Astrocyte of the cerebellum (primary cell): ENCODE measurements at places on chromosomes 2 and 18.

DNA sequence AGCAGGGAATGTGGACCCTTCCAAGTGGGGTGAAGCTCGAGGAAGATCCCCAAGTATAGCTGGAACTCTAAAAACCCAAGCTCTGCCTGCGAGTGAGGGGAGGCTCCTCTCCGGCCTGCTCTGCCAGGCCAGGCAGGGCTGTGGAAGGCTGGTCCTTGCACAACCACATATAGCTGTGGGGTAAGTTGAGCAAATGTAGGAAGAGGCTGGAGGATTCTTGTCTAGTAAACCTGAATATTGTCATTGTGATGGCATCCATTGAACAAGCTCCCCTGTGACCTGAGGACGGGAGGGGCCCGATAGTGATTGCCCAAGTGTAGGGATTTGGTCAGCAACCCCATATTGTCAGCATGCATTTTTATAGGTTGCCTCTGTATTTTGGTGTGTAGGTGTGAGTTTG lies 103.0 kb downstream of the ACKR3 start:
- DNase-seq: no peak

- DNase-seq: no peak
These were observed 57.5 kb upstream of the MSTN start for GRCh38 chr2:190119923-190120590.

DNA sequence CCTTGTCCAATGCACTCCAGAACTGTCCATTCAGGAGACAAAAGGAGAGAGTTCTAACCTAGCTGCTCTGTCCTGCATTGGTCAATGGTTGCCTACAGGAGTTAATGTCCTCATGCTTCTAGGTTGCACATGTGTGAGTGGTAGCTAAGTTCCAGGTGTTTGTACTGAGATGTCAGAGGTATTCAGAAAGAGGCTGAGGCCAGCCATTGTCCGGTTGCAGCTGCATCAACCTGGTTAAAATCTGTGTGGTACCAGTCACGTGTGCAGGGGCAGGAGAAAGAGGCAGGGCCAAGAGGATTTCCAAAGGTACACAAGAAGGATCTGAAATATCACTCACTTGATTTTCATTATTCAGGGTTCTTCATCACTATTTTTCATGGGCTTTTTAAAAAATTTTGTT lies 70.8 kb downstream of the DTNA start:
- no peak for DNase-seq

- no peak for DNase-seq
These were observed 90.1 kb downstream of the MALT1 start for GRCh38 chr18:58761241-58761969.

DNA sequence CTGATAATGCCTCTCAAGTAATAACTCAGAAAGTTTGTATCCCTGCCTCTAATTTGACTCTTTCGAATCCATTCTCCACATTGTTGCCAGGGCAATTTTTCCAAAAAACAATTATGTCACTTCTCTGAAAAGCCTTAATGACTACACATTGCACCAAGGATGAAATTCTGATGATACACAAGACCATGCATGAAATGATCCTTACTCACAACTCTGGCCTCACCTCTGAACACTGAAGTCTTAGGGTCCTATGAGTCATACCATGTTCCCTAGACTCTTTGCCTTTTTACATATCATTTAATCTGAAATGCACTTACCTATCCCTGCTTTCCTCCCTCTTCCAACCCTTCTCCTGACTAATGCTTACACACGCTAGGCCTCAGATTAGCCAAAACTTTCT lies 51.0 kb downstream of the WDPCP start:
- no peak for DNase-seq

DNA sequence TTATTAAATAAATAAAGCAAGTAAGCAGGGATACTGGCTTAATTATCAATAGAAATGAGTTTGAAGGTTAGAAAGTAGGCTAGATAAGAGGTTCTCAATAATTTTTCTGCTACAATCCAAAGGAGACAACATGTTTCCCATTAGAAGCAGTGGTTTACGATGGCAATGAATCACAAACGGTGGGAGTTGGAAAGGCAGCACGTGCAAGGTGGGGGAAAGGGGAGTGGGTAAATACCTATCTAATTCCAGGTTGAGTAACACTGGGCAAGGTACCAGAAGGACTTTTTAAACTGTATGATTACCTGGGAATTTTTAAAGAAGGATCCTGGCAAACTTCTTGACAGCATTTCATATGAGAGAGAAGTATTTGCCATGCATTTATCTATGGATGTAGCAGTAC lies 289.9 kb downstream of the NBAS start:
- DNase-seq: no peak

- no peak for DNase-seq
These were observed 90.1 kb upstream of the RAB12 start for GRCh38 chr18:8519102-8519501.

DNA sequence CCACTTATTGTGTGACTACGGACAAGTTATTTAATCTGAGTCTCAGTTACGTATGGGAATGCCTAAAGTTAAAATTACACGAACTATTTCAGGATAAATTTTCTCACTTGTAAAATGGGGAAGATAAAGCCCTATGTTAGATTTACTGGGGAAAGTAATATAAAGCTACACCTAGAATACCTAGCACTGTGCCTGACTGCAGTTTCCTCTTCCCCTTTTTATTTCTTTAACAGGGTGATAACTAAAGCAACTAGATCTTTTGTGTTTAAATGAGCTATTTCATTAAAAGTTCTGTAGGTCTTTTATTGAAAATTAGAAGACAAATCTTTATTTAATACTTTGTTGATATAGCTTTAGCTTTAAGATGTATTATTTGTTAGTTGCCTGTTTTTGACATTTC lies 5.0 kb downstream of the B3GNT2 start:
- no peak for DNase-seq

GRCh38 chr2:11040992-11041391 lies 114.3 kb upstream of the SLC66A3 start:
- DNase-seq: no peak

DNA sequence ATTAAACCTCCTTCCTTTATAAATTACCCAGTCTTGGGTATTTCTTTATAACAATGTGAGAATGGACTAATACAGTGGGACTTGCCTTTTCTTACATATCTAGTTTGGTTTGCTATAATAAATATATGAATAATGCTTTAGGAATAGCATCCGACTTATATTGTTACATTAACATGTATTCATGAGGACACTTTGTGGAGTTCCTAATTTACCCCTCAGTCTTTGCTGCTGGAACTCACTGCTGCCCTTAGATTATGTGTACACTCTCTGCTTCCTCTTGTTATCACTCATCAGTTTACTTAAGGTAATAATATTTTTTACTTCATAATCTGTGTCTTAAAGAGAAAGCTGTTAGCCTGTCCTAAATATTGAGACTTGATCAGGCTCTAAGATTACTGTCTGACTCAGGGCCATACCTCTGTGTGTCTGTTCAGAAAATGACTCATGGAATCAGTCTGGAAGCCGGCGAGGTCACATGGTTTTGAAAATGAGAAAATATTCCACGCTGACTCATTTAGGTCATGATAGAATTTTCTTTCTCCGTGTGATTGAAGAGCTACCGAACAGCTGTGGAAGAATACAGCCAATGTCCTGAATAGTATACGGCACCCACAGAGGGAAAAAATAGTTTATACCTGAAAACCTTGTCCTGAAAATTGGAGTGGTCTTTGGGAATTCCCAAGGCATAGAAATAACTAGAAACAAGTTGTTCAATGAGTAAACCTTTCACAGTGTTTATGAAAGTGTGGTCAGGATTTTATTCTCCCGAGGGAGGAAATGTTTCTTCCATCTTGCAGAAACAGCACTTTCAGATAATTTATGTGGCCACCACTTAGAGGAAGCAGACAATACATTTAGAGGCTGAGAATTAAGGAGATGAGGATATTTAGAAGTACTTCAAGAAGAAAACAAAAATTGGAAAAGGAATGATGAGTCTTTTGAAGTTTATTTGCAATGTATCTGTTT lies 156.4 kb downstream of the DSEL start:
- peak; percentile 91 for DNase-seq

DNA sequence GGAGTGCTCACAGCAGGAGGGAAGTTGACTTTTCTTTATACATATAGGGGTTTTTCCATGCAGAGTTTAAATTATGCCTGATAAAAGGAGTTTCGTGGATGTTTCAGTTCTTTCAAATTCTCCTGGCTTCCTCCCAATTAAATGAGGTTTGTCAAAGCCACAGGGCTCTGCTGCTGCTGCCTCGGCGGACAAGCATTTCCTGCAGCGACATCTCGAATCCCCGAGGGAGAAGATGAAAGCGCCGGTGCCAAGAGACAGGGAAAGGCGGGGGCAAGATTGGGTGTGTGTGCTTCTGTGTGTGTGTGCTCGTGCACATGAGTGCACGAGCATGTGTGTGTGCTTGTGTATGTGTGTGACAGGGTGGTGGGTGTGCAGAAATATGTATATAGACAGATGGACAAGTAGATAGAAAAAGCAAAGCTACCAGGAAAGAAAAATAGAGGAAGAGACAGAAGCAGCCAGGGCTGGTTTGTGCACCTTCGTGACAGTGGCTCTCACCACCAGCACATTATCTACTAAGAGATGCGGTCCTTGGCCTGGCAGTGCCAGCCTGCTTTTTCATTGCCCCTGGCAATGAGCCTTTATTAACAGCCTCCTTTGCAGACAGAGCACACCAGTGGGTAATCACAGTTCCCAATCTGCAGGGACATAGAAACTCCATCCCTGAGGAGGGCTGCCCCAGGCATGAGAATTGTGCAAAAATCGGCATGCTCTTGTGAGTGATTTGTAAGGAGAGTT lies 76.2 kb downstream of the CDK15 start:
- DNase-seq: peak; percentile 59

DNA sequence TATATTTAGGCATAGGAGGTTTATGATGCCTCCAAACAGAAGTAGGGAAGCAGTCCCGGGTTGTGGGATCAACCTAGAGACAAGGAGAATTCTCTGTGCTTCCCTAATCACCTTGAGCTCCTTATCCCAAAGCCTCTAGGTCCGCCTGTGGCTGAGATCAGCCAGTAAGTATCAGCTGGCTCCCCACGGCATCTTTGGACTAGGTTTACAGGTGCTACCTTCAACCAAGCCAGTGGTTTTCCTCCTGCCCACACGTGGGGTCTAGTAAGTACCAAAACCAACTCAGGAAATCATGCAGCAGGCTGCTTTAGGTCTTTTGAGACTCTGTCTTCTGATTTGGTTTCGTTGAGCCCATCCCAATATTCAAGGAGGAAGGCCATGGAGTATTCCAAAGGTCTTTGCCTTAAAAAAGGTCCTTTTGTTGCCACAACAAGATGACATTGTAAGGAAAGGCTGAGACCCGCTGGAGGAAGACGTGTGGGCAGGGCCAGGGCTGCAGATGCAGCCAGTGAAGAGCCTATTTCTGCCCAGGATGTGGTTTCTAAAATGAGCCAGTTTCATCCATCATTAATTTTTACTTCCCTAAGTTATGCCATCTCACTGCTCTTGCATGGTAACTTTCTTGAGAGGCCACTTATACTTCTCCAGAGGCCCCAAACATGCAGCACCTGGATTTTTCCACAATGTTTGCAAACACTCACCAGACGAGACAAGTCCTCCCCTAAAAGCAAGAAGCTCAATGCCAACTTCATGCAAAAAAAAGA lies 248.7 kb downstream of the RNF152 start:
- DNase-seq: no peak

DNA sequence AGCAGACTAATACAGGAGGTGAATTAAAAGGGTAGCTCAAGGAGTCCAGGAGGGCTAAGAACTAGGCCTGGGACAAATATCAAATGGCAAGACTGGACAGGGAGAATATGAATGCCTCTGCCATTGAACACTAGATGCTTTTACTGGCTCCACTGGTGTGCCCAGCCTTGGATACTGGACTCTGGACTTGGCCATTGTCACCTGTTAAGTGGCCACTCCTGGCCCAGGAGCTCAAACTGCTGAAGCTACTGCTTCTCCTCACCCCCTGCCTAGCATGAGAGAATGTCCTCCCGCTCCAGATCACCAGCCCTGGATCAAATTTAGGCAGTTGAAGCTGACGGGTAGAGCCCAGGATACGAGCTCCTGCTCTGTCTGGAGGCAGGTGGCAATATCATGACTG lies 170.8 kb downstream of the DDX1 start:
- no peak for DNase-seq

- no peak for DNase-seq
These were observed 23.3 kb downstream of the TRABD2A start for GRCh38 chr2:84857566-84857965.

DNA sequence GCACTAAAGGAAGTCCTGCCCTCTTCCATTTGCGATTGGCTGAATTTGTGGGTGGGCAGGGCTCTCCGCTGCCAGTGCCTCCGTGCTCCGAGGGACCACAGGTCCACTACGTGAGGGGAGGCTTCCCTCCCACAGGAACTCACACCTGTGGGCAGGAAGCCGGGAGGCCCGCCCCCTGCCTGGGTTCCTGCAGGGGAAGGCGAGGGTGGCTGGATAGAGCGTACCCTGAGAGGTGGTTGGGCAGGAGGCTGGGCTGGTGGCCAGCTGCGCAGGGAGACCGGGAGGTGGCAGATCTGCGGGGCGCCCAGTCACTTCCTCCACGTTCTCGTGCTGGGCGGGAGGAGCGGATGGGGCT lies 47.0 kb upstream of the PTH2R start:
- no peak for DNase-seq

DNA sequence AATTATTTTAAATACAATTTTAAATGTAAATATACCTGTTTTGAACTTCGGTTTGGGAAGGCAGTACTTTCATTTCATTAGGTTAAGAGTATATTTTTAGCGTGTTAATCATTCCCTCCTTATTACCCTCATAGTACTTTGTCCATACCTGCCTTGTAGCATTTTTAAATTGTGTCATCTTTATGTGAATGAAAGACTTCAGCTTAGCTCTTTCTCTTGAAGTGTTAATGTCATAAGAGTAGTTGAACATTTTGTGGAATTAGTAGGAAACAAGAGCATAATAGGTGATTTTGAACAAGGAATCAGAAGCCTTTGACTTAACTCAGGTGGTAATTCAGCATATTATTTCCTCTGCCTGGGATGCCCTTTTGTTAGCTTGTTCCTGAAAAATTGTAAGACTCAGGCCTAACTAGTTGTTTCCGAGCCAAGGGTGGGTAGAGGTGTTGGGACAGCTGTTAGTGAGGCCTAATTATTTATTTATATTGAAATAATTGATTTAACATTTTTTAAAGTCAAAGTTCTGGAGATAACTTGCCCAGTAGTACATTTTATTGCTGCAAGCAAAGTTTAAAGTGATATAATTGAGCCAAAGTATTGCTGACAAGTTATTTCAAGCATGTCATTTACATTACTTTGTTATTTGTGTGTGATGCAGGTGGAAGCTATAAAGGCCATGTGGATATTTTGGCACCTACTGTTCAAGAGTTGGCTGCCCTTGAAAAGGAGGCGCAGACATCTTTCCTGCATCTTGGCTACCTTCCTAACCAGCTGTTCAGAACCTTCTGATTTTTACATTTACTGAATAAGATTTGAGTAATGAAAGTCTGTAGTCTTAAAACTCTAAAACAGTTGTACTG lies 38.7 kb downstream of the DDX1 start:
- DNase-seq: peak; percentile 20

DNA sequence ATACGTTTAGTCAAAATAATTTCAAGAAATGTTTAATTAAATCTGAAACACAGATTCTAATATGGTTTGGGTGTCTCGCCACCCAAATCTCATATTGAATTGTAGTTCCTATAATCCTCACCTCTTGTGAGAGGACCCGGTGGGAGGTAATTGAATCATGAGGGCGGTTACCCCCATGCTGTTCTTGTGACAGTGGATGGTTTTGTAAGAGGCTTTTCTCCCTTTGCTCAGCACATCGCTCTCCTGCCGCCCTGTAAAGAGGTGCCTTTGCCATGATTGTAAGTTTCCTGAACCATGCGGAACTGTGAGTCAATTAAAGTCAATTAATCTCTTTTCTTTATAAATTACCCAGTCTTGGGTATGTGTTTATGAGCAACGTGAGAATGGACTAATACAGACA lies 1045.1 kb upstream of the POU3F3 start:
- DNase-seq: no peak
